Activated CD4-positive, alpha-beta memory T cell treated with anti-CD3 and anti-CD28 coated beads for 36 hours (primary cell): ENCODE measurements at places on chromosomes 3 and 15.

GRCh38 chr15:81215531-81215930, 18.9 kb downstream of the IL16 start:
- no peak for DNase-seq

DNA sequence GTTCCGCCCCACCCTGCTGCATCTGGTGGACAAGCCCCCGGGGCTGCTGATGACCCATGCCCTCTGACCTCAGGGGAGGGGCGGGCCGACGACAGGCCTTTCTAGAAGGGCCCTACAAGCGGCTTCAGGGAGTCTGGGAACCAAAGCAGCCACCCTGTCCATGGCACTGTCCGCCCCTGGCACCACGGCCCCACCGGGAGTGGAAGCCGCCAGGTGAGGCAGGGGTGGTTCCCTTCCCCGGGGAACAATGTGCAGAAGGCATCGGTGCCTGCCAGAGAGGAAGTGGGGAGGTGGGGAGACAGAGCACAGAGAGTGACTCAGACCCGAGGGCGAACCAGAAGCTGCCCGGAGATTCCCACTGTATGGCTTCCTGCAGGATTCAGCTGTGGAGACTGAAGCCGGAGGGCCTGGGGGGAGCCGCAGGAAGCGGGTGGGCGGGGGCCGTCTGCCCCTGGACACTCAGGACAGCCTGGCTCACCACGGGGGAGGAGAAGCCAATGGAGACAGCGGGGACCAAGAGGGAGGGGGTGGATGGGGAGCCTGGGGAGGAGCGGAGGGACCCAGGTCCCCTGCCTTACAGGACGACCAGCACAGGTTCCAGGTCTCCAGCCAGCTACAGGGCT, 134.0 kb downstream of the TPRA1 start:
- no peak for DNase-seq

DNA sequence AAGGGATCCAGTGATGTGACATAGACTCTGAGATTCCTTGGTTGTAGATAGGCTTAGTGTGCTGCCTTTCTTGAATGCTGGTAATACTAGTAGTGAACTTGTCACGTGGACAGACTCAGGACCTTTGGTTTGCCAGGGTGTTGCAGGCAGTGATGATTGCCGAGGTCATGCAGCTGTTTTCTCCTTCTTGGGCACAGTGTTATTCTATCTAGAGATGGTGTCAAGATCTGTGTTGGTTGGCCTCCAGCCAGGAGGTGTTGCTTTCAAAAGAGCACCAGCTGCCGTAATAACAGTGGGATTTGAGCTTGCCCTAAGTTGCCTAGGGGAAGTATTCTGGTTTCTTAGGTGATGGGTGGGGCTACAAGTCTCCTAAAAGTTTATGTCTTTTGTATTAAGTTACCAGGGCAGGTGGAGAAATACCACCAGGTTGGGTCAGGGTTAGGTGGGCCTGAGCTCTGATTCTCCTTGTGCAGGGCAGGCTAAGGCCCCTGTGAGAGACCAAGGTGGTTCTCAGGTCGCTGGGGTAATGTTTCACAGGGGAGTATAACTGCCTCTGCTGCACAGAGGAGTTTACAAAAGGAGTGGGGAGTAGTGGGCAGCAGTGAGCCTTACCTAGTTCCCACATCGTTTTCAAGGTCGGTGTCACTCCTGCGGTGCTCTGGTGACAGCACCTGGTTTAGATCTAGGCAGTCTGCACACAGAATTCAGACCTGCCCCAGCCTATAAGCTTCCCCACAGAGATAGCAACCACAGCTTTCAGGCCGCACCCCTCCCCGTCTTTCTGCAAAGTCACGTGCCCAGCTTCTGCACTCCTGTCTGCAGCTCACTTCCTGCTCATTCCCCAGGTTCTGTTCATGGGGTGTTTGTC, 350.3 kb downstream of the DOCK3 start:
- DNase-seq, result peak; percentile 83

DNA sequence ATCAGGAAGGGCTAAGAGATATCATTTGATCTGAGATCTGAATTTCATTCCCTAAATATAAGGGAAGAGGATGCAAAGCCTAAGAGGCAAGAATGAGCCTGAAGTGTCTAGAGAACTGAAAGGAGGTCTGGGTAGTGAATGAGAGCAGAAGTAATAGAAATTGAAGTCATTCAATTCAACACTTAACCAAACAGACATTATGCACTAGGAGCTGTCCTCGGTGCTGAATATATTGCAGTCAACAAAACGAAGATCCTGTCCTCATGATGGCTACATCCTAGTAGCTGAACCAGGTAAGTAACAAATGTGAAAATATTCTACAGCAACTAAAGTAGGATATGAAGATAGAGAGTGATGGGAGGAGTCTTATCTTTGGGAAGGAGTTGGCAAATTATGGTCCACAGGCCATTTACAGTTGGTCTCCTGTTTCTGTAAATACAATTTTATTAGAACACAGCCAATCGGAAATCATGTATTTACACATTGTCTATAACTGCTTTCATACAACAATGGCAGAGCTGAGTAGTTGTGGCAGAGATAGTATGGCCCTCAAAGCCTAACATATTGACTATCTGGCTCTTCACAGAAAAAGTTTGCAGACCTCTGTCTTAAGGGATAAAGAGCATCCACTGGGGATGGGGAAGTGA, 192.9 kb upstream of the CADPS start:
- no peak for DNase-seq
